ENCODE measurements at places on chromosomes 7 and 10. TPM values are rescaled to one million over a fixed set of nuclear protein-coding genes. Genes with fewer than 3 reads are reported as not detected.

- DNase-seq: no peak
These were observed 42.6 kb upstream of the DNAH11 start for GRCh38 chr7:21500117-21500832.

DNA sequence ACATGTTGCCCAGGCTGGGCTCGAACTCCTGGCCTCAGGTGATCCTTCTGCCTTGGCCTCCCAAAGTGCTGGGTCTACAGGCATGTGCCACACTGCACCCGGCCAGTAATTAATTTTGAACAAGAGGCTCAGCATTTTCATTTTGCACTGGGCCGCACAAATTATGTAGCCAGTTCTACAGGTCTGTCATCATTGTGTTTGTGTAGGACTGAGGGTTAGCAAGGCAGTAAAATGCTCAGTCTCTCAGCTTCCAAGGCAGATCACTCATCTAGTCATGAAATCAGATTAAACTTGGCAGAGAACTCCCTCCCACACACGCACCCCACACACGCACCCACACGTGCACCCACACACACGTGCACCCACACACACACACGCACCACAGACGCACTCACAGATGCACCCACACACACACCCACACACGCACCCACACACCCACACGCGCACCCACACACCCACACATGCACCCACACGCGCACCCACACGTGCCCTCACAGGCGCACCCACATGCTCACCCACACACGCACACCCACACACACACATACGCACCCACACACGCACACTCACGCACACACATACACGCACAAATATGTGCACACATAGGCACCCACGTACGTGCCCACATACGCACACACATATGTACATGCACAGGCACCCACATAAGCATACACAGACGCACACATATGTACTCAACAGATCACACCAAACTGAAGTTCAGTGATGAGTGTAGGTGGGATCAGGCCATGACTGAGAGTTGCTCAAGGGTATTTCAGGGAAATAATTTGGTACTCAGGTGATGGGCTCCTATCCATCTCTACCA lies 27.8 kb upstream of the PROSER2 start:
- no peak for DNase-seq

GRCh38 chr7:38318803-38319416 lies 45.5 kb upstream of the TARP start:
- DNase-seq: peak; percentile 26

DNA sequence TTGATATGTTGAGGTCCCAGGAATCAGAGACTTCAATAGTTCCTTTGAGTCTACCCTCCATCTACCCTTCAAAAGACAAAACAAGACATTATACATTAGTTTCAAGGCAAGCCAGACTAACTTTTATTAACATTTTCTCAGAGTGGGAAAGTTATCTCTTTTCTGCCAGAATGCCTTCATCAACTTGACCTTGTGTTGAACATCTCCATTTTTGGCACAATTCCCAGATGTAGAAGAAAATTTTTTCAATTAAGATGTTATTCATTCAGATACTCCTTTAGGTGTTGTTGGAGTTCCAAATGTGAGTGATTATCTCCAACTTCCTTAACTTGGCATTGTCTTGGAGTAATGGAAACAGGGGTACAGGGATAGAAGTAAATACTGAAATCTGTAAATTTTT lies 59.1 kb downstream of the NRF1 start:
- DNase-seq: no peak

DNA sequence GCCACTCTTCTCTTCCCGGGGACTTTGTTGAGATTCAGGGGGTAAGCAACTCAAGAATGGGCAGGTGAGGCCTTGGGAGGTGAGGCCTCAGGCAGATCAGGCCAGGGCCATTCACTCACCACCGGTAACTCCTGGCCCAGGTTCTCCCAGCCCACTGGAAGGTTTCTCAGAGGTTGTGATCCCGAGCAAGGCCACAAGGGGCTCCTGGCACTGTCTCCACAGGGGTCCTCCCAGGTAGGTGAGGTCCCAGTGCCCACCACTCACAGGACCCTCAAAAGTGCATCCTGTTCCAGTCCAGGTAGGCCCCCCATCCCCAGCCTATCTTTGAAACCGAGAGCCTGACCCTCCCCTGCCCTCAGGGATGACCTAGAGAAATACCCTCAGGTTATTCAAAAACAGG lies 236.1 kb downstream of the BUB3 start:
- DNase-seq: no peak

DNA sequence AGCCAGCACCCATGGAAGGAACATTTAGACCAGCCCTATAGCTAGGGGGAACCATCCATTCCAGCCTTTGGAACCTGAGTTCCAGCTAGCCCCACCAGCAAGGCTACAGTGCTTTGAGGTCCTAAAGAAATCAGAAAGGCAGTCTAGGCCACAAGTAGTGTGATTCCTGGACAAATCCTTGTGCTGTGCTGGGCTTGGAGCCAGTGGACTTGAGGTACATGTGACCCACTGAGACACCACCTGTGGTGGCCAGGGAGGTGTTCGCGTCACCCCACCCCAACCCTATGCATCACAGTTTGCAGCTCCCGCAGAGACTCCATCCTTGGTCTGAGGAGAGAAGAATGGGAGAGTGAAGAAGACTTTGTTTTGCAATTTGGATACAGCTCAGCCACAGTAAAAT lies 31.8 kb downstream of the ZNF277 start:
- DNase-seq: no peak

GRCh38 chr7:98227939-98228338 lies 16.7 kb downstream of the BHLHA15 start:
- no peak for DNase-seq

GRCh38 chr7:2820508-2820934 lies 23.6 kb downstream of the GNA12 start:
- peak; percentile 95 for DNase-seq

DNA sequence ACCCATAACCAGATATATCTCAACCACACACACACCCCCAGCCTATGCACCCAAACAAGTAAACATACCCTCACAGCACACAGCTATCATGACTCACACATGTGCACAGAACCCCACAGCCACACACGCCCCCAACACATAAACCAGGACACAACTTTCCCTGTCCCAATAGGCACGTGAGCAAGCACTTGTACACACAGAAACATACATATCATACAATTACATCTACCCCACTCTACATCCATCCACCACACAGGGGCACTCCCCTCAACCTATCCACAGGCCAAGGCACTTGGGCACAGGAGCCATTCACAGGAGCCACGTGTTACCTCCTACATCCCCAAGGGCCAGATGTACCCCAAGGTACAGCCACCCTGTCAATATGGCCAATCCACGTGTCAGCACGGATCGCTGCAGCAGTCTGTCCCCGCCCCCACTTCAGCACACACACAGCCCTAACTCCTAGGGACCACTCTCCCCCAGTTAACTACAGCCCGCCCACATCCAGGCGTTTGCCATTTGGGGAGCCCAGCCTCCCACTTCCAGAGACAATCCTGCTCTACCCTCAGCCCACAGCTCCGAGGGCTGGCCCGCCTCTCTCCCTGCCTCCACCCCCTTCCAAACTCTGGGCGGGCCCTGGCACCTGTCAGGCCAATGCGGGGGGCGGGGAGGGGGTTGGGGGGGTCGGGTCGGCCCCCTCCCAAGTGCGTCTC lies 163.5 kb downstream of the SH3PXD2A start:
- DNase-seq: no peak

- no peak for DNase-seq
These were observed 37.3 kb downstream of the BMPR1A start for GRCh38 chr10:86793696-86794095.

- no peak for DNase-seq
These were observed 411.4 kb downstream of the TNS3 start for GRCh38 chr7:47170516-47170915.

DNA sequence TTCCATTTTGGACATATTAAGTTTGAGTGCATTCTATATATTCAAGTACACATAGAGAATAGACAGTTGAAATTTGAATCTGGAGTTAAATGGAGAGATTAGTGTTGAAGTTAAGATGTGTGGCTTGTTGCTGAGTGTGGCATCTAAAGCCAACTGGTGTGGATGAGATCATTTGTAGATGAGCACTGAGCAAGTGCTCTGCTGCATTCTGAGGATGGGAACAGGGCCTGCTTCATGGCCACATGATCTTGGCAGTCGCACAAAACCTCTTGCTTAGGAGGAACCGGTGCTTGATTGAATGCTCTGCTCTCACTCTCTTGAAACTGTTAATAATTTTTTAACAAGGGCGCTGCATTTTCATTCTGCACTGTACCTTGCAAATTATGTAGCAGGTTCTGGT lies 62.0 kb downstream of the EPDR1 start:
- DNase-seq: no peak

GRCh38 chr10:25063157-25063556 lies 46.7 kb downstream of the THNSL1 start:
- no peak for DNase-seq

DNA sequence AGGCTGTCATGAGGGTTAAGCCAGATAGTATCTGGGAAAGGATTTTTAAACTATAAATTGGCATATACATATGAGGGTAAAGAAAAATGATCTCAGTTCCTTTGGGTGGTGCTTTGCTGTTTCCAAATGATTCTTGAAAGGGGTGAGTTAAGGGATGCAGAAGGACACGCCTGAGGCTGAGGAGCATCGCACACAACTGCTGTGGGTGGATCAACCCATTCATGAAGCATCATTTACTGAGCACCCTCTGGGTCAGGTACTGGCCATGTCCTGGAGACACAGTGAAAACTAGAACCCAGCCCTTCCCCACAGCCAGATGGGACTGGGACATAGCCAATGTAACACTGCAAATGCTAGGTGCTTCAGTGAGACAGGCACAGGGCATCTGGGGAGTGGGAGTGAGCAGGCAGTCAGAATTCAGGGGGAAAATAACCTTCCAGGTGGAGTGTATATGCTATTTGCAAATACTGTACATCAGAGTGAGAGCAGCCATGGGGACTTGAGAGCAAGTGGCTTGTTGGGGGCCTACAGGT lies 112.1 kb downstream of the WDFY4 start:
- DNase-seq: no peak

DNA sequence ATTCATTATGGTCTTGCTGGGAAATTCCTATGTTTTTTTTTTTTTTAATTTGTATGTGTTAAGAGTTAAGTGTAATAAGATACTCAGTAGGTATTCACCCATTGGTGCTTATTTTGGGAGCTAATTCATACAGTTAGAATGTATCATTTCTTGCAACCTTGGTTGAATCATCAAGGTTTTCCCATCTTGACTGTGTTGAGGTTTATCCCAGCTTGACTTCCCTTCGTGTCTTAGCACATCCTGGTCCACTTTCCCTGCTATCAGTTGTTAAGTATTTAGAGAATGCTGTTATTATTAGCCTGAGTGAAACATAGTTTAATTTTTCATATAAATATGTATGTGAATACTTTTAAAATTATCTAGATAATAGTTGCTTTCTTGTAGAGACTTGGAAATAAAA lies 20.8 kb downstream of the RALA start:
- peak; percentile 75 for DNase-seq

GRCh38 chr10:70504521-70505358 lies 26.2 kb downstream of the PALD1 start:
- DNase-seq: no peak

MICU1 gene
- total RNA-seq: 29.4 TPM

COL28A1 gene
- total RNA-seq: not detected

RARRES2 gene
- not detected for total RNA-seq

CTTNBP2 gene
- 0.14 TPM for total RNA-seq

PBLD gene
- 1.8 TPM for total RNA-seq

PRLHR gene
- total RNA-seq: not detected

Measured in foreskin keratinocyte (primary cell).